ENCODE measurements at places on chromosomes 12 and 14.

DNA sequence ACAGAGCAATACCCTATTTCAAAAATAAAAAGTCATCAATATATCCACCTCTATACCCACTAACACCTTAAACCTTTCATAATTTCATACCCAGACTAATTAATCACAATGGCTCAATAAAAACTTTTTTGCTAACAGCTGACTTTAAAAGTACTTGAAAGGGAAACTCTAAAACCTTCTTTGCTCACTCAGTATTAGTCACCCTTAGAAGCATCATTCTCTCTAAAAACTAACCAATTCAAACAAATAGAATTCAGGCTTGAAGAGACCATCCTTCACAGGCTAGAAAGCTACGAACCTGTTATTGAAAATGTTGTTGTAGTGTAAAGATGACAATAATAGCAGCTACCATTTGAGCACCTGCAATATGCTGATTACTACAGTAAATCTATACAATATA is 37.2 kb downstream of the HECTD1 start:
- DNase-seq: no peak

DNA sequence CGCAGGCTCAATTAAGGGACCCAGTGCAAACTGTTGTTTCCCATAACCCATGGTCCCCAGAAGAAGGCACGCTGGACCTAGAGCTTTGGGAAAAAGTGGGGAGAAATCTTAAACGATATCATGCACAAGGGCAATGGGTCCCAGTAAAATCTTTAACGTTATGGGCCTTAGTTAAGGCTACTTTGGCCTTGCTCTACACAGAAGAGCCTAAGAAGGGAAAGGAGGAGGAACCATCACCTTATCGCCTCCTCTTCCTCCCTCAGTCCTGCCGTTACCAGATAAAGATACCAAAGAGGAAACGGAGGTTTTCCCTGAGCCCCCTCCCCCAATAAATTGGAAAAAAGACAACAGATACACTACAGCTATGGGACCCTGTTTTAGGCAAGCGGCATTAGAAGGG is 116.9 kb downstream of the PPHLN1 start:
- DNase-seq: no peak

- DNase-seq: no peak
Measured at GRCh38 chr12:32917094-32917611, 20.6 kb upstream of the PKP2 start.

GRCh38 chr12:105092336-105092735 is 8.1 kb upstream of the ALDH1L2 start:
- DNase-seq: no peak

DNA sequence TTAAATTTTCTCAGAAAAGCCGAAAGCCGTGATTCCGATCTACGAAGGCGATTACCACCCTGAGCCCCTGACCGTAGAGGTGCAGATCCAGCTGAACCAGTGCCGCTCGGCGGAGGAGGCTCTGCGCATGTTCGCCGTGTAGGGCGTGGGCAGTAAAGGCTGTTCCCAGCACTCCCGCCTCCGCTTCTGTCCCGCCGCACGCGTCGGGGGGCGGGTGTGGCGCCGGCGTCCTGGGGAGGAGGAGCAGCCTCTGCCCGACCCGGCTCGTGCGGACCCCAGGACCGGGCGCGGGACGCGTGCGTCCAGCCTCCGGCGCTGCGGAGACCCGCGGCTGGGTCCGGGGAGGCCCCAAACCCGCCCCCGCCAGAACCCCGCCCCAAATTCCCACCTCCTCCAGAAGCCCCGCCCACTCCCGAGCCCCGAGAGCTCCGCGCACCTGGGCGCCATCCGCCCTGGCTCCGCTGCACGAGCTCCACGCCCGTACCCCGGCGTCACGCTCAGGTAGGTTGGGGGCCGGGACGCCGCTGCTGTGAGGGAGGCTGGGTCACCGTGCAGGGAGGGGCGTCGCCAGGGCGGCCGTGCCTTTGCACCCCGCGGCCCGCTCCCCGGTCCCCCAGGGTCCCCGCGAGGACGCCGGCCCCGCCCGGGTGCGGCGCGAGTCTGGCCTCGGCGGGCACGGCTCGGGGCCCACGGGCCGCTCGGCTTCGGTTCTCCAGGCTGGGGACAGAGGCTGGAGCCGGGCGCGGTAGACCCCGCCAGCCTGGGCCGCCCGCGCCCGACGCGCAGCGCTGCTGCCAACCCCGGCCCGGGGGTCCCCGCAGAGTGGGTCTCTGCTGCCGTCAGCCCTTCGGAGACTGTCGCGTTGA is at the start of gene B3GNT4:
TSS of gene B3GNT4 (plus strand) at position 409 of the 866 bp plus-strand sequence. CDS start 910 bp downstream, outside the sequence.
- DNase-seq: no peak
